Urothelium cell line (cell line): ENCODE measurements at places on chromosomes 7 and 10.

DNA sequence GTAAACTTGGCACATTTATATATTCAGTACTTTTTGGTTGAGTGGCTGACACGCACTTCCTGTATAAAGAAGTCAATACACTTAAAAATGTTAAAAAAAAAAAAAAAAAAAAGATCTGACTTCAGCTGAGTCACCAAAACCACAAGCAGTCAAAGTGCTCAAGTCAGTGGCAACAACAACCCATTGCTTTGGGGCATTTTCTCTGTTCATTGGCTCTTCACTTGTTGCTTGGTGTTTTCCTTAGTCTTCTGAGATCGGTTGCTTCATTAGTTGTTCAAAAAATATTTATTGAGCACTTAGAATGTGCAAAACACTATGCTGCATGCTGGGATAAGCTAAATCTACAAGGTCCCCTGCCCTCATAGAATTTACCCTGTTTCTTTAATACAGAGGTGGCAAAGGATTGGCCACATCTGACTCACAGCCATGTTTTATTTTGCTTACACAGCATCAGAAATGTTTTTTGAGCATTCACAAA is 63.7 kb downstream of the ZNRF2 start:
- DNase-seq = peak; percentile 78

- DNase-seq = no peak
These were observed 112.6 kb downstream of the AMPH start for GRCh38 chr7:38518541-38518940.

DNA sequence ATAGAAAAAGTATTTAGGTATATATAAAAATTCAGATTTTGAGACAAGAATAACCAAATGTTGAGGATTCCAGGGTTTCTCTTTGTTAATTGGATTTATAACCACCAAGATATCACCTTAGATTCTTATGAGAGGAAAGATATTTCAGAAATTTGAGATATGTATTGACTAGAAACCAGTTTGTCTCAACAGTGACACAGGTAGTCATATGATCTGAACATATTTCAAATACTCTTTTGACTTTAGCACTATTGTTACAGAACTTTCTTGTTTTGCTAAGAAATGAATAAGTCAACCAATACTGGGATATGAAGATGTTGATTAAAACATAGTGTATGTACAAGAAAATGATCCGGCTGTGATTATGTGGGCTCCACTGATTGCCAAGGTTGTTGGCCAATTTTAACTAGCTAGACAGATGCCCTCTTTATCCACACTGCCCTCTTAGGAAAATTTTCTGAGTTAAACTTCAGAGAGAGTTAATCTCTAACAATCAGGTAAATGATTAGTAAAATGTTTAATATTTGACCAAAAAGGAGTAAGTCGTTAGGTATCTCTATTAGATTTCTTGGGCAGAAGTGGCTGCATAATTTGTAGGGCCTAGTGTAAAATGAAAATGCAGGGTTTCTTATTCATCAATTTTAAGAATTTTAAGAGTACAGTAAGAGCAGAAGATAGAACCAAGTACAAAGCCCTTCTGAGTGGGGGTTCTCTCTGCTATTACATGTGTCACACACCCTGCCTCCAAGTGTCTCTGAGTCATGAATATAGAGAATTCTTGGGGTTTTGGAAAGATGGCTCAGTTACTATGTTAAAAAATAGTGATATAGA is 376.0 kb downstream of the TFEC start:
- no peak for DNase-seq

- no peak for DNase-seq
These were observed 243.2 kb downstream of the SNX10 start for GRCh38 chr7:26534649-26535482.

DNA sequence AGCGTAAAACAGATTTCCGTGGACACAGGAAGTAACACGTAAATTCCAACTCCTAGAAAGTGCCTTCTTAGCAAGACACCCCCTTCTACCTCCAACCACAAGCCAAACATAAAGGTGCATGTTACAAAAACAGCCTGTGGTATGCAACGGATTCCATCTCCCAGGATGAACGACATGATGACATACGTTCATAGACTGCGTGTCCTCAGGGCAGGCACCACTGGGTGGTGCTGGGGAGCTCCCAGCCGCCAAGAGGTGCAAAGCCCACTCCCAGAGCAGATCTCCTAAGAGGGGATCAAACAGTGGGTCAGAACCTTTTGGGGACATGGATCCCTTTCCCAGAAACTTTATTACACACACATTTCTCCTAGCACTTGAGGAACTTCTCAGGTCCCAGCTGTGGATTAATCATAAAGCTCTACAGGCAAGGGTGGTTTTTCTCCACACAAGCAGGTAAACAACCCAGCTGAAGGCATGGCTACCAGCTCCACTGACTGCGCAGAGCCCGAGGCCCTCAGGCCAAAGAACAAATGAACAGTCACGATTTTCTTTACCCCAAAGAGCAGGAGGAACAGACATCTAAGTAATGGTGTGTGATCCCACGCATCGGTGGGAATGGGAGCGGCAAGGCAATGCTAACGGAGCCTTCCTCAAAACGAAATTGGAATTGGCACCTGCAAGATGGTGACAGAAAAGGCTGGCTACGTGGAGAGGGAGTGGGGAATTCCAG is 13.8 kb downstream of the PSAP start:
- DNase-seq = no peak

DNA sequence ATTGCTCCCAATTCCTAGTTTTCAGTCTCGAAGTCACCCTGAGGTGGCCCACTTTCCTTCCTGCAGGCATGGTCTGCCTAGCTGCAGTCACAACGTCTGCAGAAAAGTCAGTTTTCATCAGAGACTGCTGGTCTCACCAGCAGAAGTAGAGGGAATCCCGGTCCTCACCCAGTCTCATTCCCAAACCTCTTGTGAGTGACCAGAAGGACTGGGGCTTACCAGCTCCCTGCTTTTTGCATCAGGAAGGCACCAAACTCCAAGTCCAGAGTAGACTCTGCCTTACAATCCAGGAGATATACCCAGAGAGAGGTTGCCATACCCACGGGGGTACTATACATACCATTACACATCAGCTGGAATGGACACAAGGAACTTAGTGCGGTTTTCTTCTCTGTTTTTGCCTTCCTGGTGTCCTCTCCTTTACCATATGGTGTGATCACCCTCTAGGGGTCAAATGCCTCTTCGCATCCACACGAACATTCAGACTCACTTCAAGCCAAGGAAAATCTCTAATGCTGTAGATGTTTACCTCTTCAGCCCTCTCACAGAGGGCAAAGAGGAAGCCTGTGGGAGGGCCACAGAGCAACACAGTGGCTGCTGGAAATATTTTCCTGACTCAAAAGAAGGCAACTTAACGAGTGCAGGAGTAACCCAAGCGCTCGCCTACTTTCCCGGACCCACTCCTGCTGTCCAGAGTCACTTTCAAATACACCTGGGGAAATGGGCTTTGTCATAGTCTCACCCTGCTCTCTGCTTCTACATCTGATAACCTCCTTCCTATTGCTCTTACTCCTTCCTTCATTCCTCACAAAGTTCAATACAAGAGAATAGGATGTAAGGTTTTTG is 220.9 kb downstream of the C7orf25 start:
- DNase-seq = peak; percentile 49

DNA sequence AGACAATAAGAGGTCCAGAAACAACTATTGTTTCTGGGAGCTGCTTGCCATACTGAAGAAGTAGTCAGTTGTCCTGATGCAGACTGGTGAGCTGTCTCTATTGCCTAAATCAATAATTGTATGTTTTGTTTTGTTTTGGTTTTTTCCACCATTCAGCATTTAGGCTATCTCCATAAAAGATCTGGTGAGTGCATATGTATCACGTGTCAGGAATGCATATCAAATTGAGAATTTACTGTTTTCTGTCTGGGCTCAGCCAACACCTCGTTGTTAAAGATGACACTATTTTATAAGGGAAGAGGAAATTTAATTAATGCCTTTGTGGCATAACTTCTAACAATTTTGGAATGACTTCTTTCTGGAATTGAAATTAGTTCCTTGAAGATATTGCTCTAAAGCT is 66.2 kb downstream of the SORCS1 start:
- DNase-seq = no peak

GRCh38 chr10:48336978-48337599 is 30.6 kb downstream of the MAPK8 start:
- DNase-seq = no peak

DNA sequence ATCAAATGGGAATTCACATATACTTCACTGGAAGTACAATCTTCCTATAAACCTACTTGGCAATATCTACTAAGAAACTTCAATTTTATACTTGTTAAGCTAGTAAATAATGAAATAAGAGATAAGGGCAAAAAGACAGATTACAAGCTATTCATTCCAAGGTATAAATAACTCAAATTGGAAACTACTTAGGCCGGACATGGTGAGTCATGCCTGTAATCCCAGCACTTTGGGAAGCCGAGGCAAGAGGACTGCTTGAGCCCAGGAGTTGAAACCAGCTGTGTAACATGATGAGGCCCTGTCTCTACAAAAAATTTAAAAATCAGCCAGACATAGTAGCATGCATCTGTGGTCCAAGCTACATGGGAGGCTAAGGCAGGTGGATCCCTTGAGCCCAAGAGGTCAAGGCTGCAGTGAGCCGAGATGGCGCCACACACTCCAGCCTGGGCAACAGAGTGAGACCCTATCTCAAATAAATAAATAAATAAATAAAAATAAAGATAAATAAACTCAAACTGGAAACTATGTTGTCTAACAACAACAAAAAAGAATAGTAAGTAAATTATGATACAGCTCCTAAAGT is 37.6 kb downstream of the ARHGAP21 start:
- no peak for DNase-seq

DNA sequence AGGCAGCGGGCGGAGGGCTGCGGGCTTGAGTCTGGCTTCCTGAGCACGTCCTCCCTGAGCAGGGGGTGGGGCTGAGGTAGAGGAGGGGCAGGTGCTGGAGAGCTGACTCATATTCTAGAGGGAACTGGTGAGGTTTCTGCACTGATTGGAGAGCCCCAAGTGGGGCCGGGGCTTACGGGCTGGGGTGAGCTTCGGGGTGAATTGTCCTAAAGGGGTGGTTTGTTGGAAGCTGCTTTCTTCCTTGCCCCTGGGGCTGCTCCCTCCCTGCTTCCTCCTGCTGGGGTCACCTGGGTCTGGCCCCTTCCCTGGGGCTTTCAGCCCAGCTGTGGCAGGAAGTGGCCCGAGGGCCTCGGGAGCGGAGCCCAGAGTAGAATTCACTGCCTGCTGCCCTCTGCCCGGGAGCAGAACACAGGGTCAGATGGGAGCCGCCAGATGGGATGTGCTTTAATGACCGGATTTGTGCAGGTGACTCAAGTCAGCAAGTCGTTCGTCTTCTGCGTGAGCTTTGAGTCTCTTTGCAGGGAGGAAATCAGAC is 48.6 kb downstream of the FAM20C start:
- DNase-seq = no peak

DNA sequence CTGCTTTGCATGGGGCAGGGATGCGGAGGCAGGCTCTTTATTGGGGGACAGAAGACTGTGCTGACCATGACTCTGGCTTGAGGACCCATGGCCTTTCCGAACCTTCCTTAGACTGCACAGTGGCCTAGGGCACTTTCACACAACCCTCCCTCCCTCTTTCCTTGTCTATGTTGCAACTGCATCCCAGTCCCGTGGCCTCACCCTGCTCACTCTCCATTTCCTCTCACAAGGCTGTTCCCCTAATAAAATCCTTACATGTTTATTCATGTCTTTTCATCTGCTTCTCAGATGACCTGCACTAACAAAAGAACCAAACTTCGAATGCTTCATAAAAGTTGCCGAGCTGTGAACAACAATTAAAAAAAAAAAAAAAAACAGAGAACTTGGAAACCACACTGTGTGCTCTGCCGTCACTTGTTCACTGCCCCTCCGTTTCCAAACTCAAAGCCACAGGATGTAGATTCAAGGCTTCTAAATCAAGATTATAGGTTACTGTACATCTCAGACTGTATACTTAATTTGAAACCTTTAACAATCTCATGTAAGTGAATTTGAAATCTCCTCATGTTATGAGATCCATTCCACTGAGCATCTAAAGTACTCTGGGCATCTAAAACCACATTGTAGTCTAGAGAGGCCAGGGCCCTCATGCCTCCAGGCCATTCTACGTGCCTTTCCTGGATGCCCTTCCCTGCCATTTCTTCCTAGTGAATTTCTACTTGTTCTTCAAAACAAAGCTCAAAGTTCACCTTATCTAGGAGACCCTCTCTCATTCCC is 265.9 kb downstream of the SNX13 start:
- DNase-seq = no peak

DNA sequence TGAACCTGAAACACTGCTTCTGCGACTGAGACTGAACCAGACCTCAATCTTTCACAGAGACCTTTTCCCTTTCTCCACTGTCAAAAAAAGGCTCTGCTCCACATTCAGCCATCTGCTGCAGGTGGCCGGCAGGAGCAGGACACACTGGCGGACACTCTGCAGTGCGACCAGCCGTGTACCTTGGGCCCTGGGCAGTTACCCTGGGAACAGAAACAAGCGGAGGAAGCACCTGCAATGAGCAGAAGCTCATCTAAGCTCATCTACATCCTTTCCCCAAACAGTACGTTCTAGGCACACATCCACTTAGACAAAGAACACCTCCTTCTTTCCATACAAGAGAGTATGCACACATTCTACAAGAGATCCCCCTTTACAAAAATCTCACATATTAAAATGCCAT is 22.8 kb downstream of the VOPP1 start:
- DNase-seq = no peak

- no peak for DNase-seq
These were observed 6.0 kb upstream of the MKLN1 start for GRCh38 chr7:131321656-131322055.

GRCh38 chr10:11563936-11564335 is 47.5 kb downstream of the USP6NL start:
- no peak for DNase-seq

- no peak for DNase-seq
These were observed 64.0 kb downstream of the BBS9 start for GRCh38 chr7:33193308-33193864.

DNA sequence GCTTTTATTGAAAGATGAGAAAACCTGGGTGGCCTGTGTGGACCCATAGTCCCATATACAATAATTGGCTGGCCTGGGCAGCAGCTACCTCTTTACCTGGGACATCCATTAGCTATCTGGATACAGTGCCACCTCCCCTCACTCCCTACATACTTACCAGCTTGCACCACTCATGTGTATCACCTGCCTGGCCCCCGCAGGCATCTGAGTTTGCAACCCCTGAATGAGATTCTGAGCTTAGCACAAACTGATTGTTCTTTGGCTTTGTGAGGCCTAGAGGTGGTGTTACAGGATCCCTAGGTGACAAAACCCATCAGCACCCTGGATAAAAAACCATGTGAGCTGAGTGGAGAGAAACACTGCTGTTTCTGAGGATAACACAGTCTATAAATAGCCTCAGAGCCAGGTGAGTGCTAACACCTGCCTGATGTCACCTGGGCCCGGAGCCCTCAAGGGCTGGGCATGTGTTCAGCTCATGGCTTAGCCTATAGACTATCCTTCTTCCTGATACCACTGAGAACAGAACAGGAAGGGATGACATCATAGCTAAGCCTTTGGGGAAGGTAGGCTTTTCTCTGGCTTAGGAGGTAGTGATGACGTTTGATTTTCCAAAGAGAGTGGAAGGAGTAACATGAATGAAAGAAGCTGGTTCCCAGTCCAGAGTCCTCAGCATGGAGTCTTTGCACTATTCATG is 2.6 kb upstream of the PPIF start:
- DNase-seq = no peak
